ENCODE measurements at places on chromosomes 5 and 9.

- DNase-seq = no peak
Observed at GRCh38 chr5:170755679-170756456, 27.7 kb upstream of the GABRP start.

- DNase-seq = peak; percentile 99
Observed at GRCh38 chr9:112061152-112061740, 113.9 kb downstream of the SUSD1 start.

- DNase-seq = no peak
Observed at GRCh38 chr9:133781828-133782135, 43.6 kb upstream of the SARDH start.

- DNase-seq = no peak
Observed at GRCh38 chr5:151222790-151223446, 974 bp downstream of the CCDC69 start.

DNA sequence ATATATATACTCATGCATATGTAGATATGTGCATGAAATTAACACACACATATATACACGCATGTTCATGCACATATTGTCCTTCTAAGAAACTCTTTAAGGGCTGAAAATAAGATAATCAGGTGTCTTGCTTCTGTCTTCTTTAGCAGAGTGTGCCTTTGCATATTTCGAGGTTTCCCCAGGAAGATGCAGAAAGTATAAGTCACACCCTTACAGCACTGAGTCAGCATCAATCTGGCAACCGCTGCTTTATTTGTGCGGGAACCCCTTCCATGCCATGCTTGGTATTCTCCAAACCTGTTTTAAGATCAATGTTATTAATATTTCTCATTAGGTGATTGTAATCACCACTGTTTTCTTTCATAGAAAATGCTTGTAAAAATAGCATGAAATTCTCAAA is 557.9 kb downstream of the CAAP1 start:
- peak; percentile 2 for DNase-seq

GRCh38 chr5:123085638-123086286 is 3.3 kb upstream of the PRDM6 start:
- no peak for DNase-seq

- DNase-seq = no peak
Observed at GRCh38 chr9:136656183-136656738, 6.5 kb upstream of the EGFL7 start.

DNA sequence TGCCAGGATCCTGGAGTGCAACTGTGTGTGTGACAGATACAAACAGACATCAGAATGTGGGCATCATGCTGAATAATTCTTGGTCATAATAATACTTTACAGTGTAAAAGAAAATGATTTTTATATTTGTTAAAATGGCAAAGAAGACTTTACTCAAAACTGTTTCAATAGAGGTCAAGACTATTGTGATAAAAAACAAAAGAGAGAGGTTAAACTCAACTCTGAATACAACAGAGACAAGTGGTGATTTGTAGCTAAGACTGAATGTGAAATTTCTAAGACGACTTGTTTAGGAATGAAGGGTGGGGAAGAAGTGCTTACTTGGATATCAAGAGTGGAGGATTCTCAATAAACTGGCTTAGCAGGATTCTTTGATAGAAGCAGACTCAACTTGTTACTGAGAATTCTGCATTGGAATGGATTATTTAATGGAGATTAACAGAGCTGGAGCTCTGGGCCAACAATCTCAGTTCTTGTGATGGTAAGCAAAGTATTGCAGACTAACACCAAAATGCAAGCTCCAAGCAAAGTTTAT is 457.4 kb upstream of the CDH18 start:
- DNase-seq = no peak

GRCh38 chr9:125428060-125428901 is 166.7 kb downstream of the GAPVD1 start:
- DNase-seq = no peak

Data from fibroblast of mammary gland (primary cell).